ENCODE measurements at places on chromosomes 12 and 14.
A peak's percentile ranks its signal among the peaks of the same experiment; 100 is the strongest.

- DNase-seq: no peak
These were observed 60.2 kb downstream of the PLXNC1 start for GRCh38 chr12:94208622-94208966.

- no peak for DNase-seq
These were observed 791.6 kb downstream of the DIO2 start for GRCh38 chr14:79419571-79420327.

DNA sequence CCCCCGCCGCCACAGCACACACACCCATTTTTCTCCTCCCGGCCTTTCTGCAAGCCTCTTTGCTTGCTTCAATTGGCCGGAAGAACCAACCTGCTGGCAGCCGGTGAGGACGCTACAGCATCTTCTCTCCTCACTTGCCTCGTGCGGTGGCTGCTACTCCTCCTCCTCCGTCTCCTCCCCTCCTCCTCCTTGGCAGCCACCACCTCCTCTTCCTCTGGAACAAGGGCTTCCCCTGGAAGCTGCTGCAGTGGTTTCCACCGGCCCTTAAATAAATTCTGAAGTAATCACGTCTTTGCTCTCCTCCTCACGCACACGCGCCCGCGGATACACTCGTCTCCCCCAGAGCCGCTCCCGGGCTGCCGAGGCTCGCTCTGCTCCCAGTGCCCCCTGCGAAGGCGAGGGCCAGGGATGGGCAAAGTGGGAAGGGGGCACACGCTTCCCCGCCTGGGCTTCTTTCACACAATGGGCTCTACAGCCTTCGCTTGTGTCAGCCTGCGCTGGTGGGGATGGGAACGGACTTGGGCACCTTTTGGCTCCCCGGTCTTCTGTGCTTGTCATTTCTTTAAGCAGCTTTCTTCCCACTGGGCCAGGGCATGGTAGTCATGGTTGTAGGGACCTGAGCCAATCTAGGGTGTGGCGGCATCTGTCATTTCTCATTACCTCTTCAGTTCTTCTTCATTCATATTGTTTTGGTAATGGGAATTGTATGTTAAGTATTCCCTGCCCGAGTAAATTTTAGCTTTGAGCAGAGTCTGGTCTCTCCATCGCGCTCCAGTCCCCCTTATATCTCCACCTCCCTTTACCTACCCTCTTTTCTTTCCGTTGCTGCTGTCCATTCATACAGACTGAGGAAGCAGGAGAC, at the start of gene PPFIA2:
Gene PPFIA2 (minus strand): TSS at position 161 of the 862 bp plus-strand sequence.
- DNase-seq: peak; percentile 51

- DNase-seq: no peak
These were observed 16.9 kb downstream of the TAOK3 start for GRCh38 chr12:118355843-118356242.

DNA sequence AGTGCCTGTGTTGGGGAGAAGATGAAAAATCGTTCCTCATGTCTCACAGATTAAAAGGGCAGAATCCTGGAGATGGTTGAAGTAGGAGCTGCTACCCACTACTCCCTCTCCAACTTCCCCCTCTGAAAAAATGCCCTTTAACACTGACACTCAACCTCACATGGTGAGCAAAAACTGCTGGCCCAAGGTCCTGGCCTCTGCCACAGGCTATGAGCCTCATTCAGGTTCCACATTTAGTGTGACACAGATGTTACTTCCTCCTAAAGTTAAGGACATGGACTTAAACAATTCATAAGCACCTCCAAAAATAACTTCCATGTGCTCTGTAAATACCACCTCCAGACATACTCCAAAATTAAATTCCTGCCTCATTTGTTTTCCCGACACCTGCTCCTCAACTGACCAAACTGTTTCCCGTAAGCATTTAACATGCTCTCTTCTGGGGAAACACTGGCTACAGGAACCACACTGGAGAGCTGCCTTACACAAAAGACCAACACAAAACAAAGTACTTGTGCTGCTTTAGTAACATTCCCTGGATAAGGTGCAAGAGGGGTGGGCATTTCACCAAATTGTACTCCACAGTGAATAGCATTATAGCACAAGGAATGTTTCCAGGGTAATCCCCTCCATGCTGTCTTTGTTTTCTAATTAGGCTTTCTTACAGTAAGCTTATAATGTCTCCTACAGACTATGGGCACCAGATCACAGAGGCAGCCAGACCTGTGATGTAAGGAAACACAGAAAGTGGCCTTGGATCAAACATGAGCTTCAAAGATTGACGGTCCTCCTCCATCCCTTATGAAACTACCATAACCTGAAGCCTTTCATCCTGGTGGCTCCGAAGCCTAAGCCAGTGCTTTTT, 57.0 kb downstream of the PHLDA1 start:
- DNase-seq: no peak

DNA sequence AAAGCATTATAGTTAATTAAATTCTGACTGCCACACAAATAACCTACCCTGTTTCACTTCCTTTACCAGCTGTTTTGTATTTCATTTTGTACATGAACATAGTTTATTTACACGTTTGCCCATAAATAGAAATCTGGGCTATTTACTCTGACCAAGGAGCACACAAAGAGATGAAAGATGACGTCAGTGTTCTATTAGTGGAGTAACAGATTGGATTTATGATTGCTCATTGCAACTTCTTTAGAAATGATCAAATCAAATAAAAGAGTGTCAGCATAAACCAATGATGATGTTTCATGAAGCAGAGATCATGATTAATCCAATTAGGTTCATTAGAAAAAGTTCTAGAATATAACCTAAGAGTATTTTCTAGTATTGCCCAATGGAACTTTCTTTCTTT, 12.0 kb upstream of the RTL1 start:
- no peak for DNase-seq

DNA sequence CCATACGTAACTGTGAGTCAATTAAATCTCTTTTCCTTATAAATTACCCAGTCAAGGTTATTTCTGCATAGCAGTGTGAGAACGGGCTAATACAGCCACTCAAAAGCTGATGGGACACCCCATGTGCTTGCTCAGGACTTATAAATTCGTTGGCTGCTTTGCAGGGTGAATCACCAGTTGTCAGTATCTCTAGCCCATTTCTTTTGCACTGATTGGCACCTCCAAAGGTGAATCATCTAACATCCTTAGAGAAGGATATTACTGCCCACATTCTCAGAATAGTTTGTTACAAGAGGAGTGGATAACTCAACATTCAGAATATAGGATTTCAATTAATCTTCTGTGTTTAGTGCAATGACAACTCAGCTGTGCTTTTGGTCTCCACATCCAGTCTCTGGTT, 601.5 kb downstream of the KCNH5 start:
- DNase-seq: no peak

GRCh38 chr14:103679351-103679750, 35.9 kb downstream of the XRCC3 start:
- DNase-seq: no peak

DNA sequence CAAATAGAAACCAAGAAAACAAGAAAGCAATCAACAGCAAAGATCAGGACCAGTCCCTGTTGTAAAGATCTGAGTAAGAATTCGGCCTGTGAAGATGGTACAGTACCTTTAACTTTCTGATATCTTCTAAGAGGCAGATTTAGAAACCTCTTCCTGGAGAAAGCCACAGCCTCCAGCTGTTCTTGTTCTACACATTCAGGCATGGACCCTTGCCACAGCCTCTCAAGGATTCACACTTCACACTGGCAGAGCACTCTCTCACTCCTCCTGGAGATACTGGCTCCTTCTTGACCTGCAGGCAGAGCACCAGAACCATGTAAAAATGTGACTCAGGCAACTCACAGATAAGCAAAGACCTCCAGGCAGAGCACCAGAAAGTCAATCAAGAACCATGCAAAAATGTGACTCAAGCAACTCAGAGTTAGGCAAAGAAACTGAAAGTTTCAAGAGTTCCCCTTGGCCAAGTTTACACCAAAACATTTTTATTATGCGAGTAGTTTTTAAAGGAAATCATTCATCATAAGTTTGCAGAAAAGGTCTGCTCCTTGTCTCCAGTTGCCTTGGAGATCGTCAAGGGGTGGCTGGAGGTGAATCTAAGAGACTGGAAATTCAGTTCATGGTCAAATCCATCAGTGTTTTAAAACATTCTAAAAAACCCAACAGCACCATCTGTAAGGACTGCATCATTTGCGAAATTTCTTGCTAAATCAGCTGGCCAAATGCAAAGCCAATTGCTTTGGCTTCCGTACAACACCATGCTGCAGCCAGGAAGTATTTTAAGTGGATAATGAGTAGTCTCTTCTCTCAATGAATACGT, 119.3 kb upstream of the MDM1 start:
- peak; percentile 20 for DNase-seq

- DNase-seq: peak; percentile 89
These were observed at the start of gene NUAK1 for GRCh38 chr12:106138633-106139421. Gene NUAK1, minus strand, starts transcription at chr12:106138954. Its CDS starts 301 bp downstream, at chr12:106138653.

DNA sequence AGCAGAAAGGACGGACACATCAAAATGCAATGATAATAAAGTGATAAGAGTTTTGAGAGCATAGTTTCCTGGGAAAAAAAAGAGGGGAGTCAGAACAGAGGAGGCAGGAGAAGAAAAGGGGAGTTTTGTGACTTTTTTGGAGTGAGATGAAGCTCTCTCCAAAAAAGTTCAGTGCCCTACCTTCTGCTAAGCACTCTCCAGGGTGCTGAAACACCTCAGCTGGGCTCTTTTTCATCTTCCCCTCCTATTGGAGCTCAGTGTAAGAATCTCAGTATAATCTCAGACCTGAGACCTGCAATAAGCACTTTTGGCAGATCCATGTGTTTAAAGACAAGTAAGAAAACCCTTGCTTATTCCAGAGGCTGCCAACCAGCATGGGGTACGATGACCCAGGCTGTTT, 58.9 kb upstream of the SRRM4 start:
- no peak for DNase-seq

GRCh38 chr14:71113376-71113775, 206.1 kb downstream of the PCNX1 start:
- no peak for DNase-seq

GRCh38 chr14:90419200-90419599, 22.4 kb downstream of the CALM1 start:
- DNase-seq: no peak

DNA sequence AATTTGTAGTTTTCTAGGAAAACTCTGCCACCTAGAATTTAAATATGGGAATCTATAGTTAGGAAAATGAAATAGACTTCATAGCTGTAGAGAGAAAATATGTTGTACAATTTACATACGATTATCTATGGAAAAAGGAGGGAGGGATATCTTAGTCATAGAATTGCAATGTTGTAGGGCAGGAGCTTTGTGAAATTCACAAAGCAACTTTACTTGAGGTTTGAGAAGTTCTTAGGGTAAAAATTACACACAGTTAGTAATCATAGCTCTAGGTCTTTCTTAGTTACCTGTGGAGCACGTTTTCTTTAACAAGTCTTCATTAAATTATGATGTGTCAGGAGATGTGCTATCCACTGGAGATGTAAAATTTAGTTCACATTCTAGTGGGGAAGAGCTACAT, 61.4 kb upstream of the DBX2 start:
- no peak for DNase-seq

DNA sequence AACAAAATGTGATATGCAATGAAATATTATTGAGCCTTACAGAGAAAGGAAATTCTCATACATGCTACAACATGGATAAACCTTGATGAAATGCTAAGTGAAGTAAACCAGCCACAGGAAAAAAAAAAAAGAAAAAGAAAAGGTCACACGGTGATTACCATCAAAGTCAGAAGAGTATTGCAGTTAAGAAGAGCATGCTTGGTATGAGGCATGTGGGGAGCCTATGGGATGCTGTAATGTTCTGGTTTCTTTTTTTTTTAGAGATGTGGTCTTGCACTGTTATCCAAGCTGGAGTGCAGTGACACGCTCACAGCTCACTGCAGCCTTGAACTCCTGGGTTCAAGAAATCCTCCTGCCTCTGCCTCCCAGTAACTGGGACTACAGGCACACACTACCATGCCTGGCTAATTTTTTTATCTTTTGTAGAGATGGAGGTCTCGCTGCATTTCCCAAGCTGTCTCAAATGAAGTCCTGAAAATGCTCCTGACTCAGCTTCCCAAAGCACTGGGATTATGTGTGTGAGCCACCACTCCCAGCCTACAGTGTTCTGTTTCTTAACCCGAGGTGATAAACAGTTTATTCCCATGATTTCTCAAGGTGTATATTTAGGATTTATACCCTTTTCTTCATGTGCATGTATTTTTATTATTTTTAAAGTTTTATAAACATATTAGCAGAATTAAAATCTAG, 96.2 kb downstream of the SEC23A start:
- no peak for DNase-seq

DNA sequence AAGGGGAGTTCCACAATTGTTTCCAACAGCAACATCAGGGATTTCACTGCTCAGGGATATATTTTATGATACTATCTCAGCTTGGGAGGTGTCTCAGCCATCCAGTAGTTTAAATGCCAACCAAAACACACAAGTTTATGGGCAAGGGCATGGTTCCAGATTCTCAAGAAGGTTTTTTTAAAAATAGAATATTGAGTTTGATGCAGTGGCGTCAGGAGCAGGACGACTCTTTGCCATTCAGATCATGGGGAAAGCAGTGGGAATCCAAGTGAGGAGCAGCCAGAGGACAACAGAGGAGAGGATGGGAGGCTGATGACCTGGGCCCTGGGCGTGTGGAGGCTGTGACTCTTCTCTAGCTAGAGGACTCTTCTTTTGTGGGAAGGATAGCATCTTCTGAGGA, 25.7 kb downstream of the TSHR start:
- DNase-seq: no peak

GRCh38 chr12:93043192-93043876, 114.2 kb upstream of the EEA1 start:
- DNase-seq: no peak

- no peak for DNase-seq
These were observed 251.5 kb downstream of the DAD1 start for GRCh38 chr14:22337521-22337920.

GRCh38 chr12:4809449-4810218, 89.4 kb downstream of the GALNT8 start:
- no peak for DNase-seq

DNA sequence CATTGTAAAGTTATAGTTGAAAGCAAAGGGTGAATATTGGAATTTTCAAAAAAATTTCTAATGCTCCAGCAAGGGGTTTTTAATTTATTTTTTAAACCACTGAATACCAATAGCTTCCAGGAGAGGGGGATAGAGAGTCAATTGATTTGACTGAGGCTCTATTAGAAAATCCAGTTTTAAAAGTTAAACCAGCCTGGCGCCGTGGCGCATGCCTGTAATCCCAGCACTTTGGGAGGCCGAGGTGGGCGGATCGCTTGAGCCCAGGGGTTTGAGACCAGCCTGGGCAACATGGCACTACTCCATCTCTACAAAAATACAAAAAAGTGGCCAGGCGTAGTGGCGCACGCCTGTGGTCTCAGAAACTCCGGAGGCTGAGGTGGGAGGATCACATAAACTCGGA, 150.1 kb downstream of the SLC38A4 start:
- no peak for DNase-seq

- peak; percentile 11 for DNase-seq
These were observed 32.0 kb upstream of the CCDC60 start for GRCh38 chr12:119302451-119303080.

Data from globus pallidus (tissue), 1 donor.